Stomach (tissue), 19 donors: ENCODE measurements at places on chromosomes 6 and 20. TPM values are rescaled to one million over a fixed set of nuclear protein-coding genes. Genes with fewer than 3 reads are reported as not detected.

- H3K27me3 ChIP-seq = no peaks in the 10 kb centered on the region
- H3K36me3 ChIP-seq = no peaks in the 10 kb centered on the region
- H3K27ac ChIP-seq = no peak overlapping the region
Measured at GRCh38 chr6:35011096-35012041, 122.3 kb downstream of the ANKS1A start.

DNA sequence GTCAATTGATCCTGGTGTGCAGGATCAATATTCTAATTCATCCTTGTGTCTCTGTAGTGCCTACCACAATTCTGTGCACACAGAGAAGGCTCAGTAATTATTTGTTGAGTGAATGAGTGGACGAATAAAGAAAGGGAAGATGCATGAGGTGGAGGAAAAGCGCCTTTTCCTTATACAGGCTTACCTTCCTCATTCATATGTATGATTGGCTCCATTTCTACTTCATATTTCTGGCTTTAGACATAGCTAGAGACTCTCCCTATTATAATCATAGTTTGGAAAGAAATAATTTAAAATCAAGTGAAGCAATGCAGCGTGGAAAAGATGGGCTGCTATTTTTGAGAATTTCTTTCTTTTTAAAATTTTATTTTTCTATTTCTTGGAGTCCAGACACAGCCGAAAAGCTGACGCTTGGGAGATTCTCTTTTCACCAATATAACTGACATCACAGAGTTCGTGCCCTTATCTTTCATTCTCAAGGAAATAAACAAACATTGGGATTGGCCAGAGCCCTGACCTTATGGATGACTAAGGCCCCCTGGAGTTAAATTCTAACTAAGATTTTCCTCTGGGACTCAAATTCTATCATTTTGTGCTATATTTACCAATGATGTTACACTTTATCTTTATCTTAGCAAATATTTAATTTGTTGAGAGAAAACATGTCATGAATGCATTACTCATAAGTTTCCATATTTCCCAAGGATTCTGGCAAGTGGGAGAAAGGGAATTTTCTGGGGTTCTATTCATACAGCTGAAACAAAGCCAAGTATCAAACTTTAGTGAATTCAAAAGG lies 48.1 kb downstream of the PRL start:
- H3K27me3 ChIP-seq = no peaks in the 10 kb centered on the region
- no peaks in the 10 kb centered on the region for H3K36me3 ChIP-seq
- DNase-seq = peak; percentile 26
- no peaks in the 10 kb centered on the region for H3K4me1 ChIP-seq
- no peak overlapping the region for H3K27ac ChIP-seq
- no peak overlapping the region for H3K4me3 ChIP-seq

- no peak overlapping the region for H3K27ac ChIP-seq
- H3K4me3 ChIP-seq = no peak overlapping the region
- DNase-seq = no peak
- H3K4me1 ChIP-seq = peaks cover 8% of the 10 kb centered on the region
- H3K36me3 ChIP-seq = no peaks in the 10 kb centered on the region
Measured at GRCh38 chr6:146029573-146030184, 817 bp downstream of the GRM1 start.

GRCh38 chr20:6525447-6526303 lies 241.8 kb upstream of the BMP2 start:
- H3K4me3 ChIP-seq = no peak overlapping the region
- H3K4me1 ChIP-seq = no peaks in the 10 kb centered on the region
- DNase-seq = no peak
- H3K36me3 ChIP-seq = no peaks in the 10 kb centered on the region

- H3K4me1 ChIP-seq = no peaks in the 10 kb centered on the region
- H3K27ac ChIP-seq = no peak overlapping the region
- no peaks in the 10 kb centered on the region for H3K27me3 ChIP-seq
- no peak for DNase-seq
Measured at GRCh38 chr6:131470534-131470933, 102.5 kb upstream of the ARG1 start.

DNA sequence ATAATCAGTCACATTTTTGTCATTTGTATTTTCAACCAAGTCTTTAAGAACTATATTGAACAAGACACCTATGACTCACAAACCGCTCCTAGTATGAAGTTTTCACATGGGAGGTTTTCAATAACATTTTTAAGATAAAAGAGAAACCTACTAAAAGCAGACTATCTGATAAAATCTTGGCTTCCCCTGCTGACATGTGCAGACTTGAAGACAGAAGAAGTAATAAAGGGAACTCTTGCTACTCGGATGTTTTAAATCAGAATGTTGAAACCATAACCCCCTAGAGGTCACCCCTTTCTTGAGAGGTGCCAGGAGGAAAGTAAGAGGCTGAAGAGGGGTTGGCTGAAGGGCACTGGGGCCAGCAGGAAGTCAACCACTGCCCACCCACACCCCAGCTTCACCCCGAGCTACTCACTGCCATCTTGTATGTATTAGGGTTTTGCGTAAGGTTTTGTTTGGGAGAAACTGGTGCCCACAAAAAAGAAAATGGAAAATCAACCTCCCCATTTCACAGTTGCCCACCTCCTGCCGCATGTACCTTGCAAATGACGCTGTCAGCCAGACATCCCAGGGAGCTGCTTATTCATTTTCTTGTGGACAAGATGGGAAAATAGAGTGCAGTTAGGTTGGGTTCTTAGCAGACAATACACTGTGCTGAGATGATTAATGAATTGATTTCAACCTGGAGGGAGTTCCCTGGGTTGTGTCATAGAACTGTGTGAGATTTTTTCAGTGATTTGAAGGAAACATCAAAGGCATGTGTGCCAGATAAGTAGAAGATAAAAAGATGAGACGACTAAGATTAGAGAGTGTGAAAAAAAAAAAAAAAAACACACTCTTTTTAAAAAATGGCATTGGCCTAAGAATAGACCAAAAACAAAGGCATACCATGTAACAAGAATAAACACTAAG lies 83.2 kb upstream of the TAB2 start:
- H3K27me3 ChIP-seq = no peaks in the 10 kb centered on the region
- peaks cover 19% of the 10 kb centered on the region for H3K4me1 ChIP-seq
- H3K4me3 ChIP-seq = no peak overlapping the region
- DNase-seq = no peak

DNA sequence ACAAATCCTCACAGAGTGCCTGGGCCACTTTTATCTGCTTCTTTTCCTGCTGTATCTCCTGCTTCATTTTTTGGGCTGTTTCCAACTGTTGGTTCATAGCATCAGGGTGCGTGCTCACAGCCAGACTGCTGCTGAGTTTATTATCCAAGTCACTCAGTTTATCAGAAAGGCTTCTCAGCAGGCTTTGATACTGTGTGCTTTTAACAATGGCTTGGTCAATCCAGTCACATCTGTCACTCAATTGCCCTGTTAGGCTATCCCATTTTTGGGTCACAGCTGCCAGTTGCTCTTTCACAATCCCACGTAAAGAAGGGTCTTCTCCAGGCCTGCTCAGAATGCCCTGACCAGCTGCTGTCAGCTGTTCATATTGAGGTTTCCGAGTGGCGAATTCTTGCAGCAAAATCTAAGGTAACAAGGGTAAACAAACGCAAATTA lies 87.2 kb downstream of the DST start:
- no peak overlapping the region for H3K27ac ChIP-seq
- H3K36me3 ChIP-seq = peaks cover 18% of the 10 kb centered on the region
- no peaks in the 10 kb centered on the region for H3K27me3 ChIP-seq
- no peak for DNase-seq
- H3K4me1 ChIP-seq = no peaks in the 10 kb centered on the region

SLC22A7 gene
- not detected for total RNA-seq

GRCh38 chr6:73696966-73697655 lies 1.1 kb downstream of the CD109 start:
- DNase-seq = no peak
- peak overlapping the region; percentile 53 for H3K4me3 ChIP-seq

GRCh38 chr6:123515715-123516114 lies 121.0 kb downstream of the TRDN start:
- no peaks in the 10 kb centered on the region for H3K4me1 ChIP-seq
- H3K27ac ChIP-seq = no peak overlapping the region
- no peaks in the 10 kb centered on the region for H3K36me3 ChIP-seq
- no peak for DNase-seq

GRCh38 chr6:33213166-33213988 lies 5.1 kb downstream of the RING1 start:
- peak overlapping the region; percentile 44 for H3K4me3 ChIP-seq
- H3K36me3 ChIP-seq = peaks cover 30% of the 10 kb centered on the region
- peaks cover 10% of the 10 kb centered on the region for H3K27me3 ChIP-seq
- DNase-seq = peak; percentile 66

OR2H2 gene
- total RNA-seq = not detected

LY6G6D gene
- not detected for total RNA-seq

DNA sequence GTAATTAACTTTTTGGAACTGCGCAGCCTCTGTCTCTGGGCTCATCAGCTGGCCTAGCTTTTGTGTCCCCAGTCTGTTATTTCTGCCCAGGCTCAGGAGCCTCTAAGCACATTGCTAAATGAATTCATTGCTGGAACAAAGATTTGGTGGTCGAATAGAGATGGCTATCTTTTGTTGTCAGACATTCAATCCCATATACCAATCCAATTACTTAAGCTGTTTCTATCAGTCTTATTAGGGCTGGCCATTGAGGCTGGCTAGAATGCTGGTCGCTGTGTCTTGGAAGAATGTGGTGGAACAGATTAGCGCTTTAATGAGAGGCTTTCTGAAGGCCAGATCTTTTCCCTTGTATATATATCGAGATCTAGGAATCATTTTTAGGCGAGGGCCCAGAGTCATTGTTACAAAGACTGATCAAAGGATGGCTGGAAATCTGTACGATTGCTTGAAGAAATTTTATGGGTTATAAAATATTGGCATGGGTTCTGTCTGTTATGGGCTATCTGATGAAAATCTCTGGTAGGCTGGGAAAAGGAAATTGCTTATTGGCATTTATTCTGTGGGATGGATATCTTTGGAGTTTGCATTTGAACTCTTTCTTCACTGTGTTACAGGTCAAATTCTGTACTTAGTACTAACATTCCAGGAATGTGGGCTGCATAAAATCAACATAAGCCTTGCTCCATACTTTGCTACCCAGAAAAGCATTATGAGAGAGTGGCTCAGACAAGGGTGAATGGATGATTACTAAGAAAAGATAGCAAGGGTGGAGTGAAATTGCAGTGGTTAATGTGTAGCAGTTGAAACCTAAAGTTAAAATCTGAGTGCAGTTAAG lies 34.8 kb upstream of the JAG1 start:
- H3K27ac ChIP-seq = peak overlapping the region; percentile 52
- no peaks in the 10 kb centered on the region for H3K27me3 ChIP-seq
- H3K4me3 ChIP-seq = no peak overlapping the region
- H3K4me1 ChIP-seq = no peaks in the 10 kb centered on the region

ENPP5 gene
- 6.4 TPM for total RNA-seq

RGL2 gene
- total RNA-seq = 103 TPM

TREM2 gene
- total RNA-seq = not detected

DNA sequence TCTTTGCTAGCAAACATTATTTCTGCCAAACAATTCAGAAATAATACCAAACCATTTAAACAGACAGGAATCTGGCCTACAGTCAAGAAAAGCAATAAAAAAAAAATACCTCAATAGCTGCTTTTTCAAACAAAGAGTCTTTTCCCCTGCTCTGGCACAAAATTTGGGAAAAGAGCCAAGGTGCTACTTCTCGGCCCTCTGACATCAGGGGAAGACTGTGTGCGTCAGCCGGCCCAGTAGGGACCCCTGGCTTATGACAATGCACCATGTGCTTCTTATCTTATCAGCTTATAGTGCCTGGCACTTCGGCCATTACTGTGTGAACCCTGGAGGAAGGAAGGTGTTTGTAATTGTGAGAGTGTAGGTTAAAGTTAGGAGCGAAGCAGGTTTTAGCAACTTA lies 89.4 kb downstream of the PDE10A start:
- DNase-seq = peak; percentile 60
- H3K36me3 ChIP-seq = no peaks in the 10 kb centered on the region
- H3K27ac ChIP-seq = peak overlapping the region; percentile 78
- H3K4me1 ChIP-seq = peaks cover 14% of the 10 kb centered on the region

GRCh38 chr6:30810813-30811339 lies 66.5 kb upstream of the IER3 start:
- H3K27ac ChIP-seq = no peak overlapping the region
- H3K4me1 ChIP-seq = peaks cover 18% of the 10 kb centered on the region
- DNase-seq = peak; percentile 36

- H3K27me3 ChIP-seq = no peaks in the 10 kb centered on the region
- H3K4me3 ChIP-seq = no peak overlapping the region
- no peaks in the 10 kb centered on the region for H3K36me3 ChIP-seq
- no peak for DNase-seq
- no peaks in the 10 kb centered on the region for H3K4me1 ChIP-seq
Measured at GRCh38 chr6:47028835-47029360, 13.2 kb downstream of the ADGRF1 start.

DNA sequence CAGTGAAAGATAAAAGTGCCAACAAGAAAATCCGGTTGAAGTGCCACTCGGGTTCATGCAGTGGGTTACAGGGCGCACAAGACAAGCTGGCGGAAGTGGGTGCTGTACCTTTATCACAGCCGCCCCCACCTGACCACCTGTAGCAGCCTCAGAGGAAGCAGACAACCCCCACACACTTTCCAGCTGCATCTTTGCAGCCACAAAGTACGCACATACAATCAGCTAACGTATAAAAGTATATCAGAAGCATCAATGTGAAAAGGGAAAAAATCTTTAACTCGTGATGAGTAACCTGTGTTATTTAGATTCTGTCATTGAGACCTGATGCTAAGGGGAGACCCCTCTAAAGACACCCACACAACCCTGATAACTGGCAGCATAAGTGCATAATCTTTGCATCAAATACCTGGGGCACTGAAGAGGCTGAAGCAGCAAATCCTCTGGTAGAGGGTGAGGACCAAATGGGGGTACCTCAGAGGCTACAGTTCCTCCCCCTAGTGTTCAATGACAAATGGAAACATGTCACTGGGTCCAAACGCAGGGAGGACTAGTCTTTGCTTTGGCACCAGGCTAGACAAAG lies 22.1 kb downstream of the BACH2 start:
- no peaks in the 10 kb centered on the region for H3K36me3 ChIP-seq
- H3K27me3 ChIP-seq = no peaks in the 10 kb centered on the region
- peak; percentile 86 for DNase-seq
- H3K4me1 ChIP-seq = no peaks in the 10 kb centered on the region
- no peak overlapping the region for H3K27ac ChIP-seq

ZSWIM3 gene
- 0.92 TPM for total RNA-seq

DNA sequence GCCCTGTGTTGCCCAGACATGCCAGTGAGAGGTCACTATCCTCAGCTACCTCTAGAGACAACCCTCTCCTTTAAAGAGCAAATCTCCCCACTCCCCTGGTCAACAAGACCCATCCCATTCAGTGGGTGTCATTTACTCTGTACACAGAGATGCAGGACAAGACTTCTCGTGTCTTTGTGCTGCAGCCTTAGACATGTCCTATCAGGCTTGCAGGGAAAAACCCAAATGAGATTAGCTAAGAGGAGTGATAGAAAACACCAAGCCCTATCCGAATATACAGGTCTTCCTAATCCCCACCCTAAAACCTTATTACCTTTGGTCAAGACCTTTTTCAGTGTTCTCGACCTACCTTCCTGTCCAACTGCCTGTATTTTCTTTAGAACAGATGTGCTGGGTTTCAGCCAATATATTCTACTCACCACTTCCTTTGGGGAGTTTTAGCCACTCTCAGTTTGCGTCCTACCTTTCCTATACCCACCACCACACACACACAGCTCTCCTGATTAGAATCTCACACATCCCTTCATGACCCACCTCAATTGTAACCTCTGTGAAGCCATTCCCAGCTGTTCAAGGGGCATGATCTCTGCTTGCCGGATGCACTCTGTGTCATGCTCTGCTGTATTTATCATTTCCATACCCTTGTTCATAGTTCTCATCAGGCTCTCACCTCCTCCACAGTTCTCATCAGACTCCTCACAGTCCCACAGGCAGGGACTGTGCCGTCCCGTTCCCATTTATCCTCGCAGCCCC lies 39.7 kb downstream of the TRAM2 start:
- no peak for DNase-seq
- H3K4me1 ChIP-seq = peaks cover 10% of the 10 kb centered on the region
- H3K36me3 ChIP-seq = peaks cover 25% of the 10 kb centered on the region
- H3K27ac ChIP-seq = peak overlapping the region; percentile 47
- H3K4me3 ChIP-seq = no peak overlapping the region
- no peaks in the 10 kb centered on the region for H3K27me3 ChIP-seq
